ENCODE measurements at places on chromosomes 3 and 15.

- no peak for DNase-seq
Measured at GRCh38 chr15:62658498-62658897, 384.0 kb upstream of the TPM1 start.

DNA sequence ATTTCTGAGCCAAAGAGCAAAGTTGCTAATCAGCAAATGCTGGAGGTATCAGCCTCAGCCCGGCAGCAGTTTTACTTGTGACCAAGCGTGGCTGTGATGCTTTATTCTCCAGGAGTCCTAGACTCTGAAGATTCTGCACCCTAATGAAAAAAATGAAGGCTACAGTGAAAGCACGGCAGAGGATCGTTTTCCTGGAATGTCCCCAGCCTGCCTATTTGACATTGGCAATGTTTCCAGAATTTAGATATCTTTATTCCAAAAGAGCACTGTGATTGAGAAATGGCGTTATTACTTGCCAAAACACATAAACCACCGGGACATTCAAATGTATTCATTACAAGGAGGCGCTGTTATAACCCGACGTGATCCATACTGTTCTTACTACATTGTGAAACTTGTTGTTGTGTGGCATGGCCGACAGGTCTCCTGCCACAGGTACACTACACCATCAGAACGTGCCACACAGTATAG, 263.8 kb downstream of the SLCO3A1 start:
- no peak for DNase-seq

DNA sequence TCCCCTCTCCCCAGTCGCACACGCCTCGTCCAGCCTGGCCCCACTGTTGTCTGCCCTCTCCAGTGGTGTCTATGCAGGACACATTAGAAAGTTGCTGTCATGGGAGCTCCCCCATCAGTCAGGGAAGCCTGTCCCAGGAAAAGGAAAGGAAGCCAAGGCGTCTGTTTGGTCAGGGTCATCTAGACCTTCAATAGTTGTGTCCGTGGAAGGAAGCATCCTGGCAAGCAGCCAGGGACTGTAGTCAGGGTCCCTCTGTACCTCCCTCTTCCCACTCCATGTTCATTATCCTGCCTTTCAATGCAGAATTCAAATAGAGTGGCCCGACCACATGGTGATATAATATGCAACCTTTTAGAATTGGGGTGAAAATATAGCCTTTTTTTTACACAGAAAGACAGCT, 60.7 kb upstream of the RAB6B start:
- DNase-seq: no peak

DNA sequence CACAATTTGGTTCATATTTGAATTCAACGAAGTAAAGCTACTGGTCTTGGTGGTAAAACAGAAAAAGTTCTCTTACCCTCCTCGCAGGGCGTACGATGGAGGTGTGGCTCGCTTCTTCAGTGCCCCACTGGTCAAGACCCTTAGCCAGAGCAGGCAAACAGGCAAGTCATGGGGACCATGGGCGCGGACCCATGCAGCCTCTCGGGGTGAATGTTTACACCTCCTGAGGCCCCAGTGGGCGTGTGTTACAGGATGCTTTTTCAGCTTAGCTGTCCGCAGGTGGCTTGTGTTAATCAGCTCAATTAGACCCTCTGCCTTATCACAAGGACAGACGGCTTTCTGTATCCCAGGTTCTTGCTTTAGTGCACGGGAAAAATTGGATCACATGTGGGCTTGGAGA, 991.8 kb downstream of the GBE1 start:
- DNase-seq: no peak

- DNase-seq: no peak
Measured at GRCh38 chr3:141452045-141452444, 34.8 kb upstream of the RASA2 start.

DNA sequence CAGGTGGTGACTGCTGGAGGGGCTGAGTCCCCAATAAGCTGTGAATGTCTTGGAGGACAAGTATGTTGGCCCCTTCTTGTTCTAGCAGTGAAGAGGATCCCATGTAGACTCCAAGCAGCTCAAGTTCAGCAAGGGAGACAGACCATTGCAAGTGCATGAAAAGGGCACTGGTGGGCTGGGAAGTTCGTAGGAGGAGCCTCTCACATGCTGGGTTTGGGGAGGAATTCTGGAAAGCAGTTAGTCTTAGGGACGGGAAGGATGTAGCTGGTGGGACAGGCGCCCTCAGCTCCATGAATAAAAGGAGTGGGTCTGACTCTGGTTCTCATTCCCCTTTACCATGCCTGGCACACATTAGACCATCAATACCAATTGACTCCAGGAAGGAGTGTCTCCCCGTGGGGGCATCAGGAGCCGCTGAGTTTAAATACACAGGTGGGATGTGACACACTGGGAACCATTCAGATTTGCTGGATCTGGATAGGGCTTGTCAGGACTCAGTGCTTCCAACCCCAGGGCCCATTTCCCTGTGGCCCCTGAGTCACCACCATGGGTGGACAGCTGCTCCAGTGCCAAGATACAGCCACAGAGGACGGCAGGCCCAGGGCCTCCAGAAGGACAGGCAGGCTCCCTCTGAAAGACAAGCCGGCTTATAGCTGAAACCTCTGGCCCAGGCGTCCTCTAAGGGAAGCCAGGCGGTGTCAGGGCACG, 552 bp upstream of the XYLB start:
- no peak for DNase-seq

- no peak for DNase-seq
Measured at GRCh38 chr3:111915905-111916304, 56.8 kb downstream of the PHLDB2 start.

DNA sequence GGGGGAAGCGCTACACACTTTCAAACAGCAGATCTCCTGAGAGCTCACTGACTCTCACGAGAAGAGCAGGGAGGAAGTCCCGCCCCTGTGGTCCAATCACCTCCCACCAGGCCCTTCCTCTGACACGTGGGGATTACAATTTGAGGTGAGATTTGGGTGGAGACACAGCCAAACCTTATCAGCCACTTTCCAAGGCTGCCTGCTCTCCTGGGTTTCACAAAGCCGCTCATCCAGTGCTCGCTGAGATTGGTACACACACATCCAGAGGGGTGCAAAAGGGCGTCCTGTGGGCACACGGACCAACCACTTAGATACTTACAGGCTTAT, 23.1 kb downstream of the XXYLT1 start:
- no peak for DNase-seq

GRCh38 chr3:179432021-179432420, 19.2 kb downstream of the GNB4 start:
- DNase-seq: no peak

DNA sequence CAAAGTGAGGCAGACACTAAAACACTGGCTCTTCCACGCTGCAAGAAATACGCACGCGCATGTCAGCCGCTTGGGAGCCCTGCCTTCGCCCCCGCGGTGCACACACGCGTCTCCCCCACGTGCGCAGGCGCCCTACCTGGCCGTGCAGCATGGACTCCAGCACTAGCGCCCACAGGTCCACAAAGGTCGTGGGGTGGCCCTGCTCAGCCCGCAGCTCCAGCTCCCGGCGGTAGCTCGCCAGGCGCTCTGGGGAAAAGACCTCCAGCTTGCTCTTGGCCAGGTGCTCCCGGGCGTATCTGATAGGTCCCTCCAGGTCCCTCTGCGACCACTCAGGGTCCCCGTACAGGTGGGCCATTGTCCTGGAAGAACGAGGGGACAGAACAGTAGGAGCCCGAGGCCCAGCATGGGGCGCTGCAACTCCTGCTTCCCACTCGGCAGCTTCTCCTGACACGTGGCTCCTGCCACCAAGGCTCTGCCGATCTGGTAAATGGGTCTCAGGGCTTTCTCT, 14.9 kb downstream of the PLA2G4D start:
- DNase-seq: no peak

DNA sequence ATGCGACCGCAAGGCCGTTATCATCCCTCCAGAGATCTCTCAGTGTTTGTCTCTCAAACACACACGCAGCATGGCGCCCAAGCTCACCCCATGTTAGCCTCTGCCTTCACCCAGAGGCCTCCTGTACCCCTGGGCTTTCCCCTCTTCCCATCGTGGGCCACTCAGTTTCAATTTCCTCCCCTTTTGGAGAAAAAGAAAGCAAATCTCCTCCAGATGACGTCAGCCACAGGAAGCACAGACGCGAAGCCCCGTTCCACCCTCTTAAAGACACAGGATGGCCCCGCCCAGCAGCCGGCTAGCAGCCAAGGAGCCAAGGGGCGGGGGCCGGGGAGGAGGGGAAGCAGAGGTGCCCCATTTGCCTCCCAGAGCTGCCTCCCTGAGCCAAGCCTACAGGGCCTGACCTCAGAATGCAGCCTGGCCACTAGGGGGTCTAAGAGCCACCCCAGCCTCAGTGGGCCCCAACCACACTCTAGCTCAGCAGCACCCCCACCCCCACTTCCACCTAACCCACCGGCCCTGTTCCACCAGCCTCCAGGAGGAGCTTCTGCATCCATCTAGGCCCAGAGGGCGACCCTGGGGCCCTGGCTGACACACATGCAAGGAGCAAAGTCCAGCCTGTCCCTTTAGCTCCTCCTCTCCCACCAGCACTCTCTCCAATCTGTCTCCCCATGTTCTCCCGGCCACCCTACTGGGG, 26.5 kb downstream of the ATRIP start:
- DNase-seq: peak; percentile 28

DNA sequence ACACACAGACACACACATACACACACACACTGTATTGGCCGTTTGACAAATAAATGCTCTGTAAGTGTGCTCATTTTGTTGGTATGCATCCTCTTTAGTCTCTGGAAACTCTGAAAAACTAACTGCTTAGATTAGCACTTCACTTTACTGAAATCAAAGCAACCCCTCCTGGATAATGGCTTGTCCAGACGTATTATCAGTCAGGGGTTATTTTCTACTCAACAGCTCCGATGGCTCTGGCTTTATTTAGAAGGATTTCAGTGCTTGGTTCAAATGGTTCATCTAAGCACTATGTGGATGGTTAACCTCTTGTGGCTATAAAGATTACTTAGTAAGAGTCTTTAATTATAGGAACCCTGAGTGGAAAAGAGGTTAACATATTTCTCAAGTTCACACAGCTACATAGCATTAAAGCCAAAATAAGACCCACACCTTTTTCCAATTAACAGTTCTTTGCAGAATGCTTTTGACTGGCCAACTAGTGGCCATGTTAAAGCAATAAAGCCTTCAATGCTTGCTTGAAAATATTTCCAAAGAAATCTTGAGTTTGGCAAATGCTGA, 516.1 kb upstream of the NAALADL2 start:
- no peak for DNase-seq

DNA sequence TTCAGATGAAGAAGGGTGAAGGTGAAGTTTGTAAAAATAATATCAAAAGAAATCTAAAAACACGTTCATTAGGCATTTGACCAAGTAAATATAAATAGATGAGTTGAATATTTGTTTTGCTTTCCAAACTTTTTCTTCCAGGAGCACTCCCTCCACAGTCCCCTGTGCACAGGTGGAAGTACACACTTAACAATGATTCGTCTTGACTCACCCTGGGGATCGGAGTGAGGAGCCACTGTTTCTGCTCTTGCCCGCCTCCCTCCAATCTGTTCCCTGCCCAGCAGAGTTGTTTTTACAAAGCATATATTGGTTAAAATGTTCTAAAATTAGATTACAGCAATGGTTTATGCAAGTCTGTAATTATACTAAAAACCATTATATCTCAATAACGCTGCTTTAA, 175.1 kb downstream of the PTPRG start:
- no peak for DNase-seq

- DNase-seq: no peak
Measured at GRCh38 chr3:14273901-14274611, 95.4 kb downstream of the LSM3 start.

DNA sequence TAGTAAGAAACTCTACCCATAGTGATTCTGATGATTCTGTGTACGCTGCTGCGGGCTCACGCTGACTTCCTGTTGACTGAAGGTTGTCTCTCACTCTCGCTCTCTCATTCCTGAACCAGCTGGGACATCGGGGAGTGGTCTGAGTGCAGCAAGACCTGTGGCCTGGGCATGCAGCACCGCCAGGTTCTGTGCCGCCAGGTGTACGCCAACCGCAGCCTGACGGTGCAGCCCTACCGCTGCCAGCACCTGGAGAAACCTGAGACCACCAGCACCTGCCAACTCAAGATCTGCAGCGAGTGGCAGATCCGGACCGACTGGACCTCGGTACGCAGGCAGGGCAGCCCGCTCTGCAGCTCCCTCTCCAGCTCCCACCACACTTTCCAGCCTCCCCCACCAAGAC, 63.6 kb upstream of the NR2E3 start:
- DNase-seq: no peak

DNA sequence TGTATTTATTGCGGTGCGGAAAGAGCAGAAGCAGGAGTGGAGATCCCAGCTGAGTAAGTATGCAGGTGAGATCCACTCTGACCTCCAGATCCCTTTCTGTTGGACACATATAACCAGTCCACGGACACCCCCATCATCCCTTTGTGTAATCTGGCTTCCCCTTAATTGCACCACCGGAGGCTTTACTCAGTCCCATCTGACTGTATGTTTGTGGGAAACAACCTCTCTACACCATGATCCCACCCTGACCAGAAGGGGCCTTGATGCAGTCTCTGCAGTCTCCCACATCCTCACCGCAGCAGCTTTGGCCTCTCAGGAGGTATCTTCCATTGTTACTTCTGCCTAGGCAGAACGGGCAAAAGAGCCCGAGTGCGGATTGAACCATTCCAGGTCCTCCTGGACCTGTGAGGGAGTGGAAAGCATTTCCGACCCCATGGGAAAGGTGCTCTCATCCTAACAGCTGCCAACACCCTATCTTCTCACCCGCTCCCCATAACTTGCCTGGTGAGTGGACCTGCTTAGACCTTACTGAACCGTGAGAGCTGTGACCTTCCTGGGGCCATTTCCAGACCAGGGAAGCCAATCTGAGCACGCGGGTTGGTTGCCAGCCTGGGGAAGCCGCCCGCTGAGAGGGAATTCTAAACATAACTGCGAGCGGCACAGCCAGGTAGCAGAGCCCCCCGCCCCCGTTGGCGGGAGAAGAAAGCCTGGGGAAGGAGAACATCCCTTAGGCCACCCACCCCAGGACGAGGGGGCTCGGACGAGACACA, 1.1 kb downstream of the SLCO2A1 start:
- no peak for DNase-seq

GRCh38 chr3:66463730-66464511, 36.9 kb downstream of the LRIG1 start:
- no peak for DNase-seq

DNA sequence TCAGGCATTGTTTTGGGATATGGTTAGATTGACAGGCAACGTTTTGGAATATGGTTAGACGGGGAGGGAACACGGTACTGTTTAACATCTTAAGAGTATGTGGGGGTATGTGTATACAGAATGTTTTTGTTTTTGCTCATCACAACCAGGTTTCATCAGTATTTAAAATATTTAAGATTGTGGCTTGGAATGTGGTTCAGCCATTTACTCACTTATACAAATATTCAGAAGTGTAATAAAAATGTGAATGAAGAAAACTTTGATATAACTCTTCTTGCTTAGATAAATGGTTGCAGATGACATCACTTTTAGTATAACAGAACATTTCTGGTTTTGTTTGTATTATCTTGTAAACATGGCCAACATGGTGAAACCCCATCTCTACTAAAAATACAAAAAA, 3.9 kb upstream of the PAK2 start:
- DNase-seq: no peak

- DNase-seq: no peak
Measured at GRCh38 chr15:53984221-53984620, 6.0 kb downstream of the UNC13C start.

GRCh38 chr3:10389339-10389738, 68.4 kb upstream of the SEC13 start:
- no peak for DNase-seq

Data from NCI-H2081 treated with DMSO at 0.1 percent for 48 hours (cell line).